Endodermal cell (in vitro differentiated cells): ENCODE measurements at places on chromosomes 16 and 17. TPM values are rescaled to one million over a fixed set of nuclear protein-coding genes. Genes with fewer than 3 reads are reported as not detected.

The SLFN13 gene
- total RNA-seq = 18.8 to 60.0 TPM (median 58.7 TPM) in 3 replicates

The P2RX5 gene
- total RNA-seq = 0.19 to 0.46 TPM in 2 of 3 replicates, not detected in the other

The SLC38A10 gene
- 29.6 to 68.3 TPM (median 60.2 TPM) in 3 replicates for total RNA-seq

The PIGS gene
- 29.7 to 35.3 TPM (median 34.9 TPM) in 3 replicates for total RNA-seq

The ADORA2B gene
- total RNA-seq = 1.8 to 10.6 TPM (median 2.1 TPM) in 3 replicates

The SLC13A2 gene
- total RNA-seq = not detected in 3 replicates

The ABCA3 gene
- total RNA-seq = 3.3 to 4.0 TPM (median 3.3 TPM) in 3 replicates

The KRT222 gene
- 0.75 and 1.4 TPM in 2 replicates for total RNA-seq

DNA sequence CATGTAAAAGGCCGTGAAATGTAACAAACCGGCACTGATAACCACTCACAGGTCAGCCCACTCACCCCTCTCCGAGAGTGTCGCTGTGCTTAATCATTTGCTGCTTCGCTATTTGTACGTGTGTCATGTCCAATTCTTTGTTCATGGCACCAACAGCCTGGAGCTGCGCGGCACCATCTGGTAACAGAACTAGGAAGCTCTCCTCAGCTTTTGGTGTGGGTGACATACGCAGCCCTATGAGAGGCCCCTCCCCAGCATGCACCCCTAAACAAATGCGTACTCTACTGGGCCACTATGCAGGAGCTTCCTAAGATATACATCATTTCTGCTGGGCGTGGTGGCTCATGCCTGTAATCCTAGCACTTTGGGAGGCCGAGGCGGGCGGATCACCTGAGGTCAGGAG lies 2.3 kb upstream of the PECAM1 start:
- no peak for DNase-seq

DNA sequence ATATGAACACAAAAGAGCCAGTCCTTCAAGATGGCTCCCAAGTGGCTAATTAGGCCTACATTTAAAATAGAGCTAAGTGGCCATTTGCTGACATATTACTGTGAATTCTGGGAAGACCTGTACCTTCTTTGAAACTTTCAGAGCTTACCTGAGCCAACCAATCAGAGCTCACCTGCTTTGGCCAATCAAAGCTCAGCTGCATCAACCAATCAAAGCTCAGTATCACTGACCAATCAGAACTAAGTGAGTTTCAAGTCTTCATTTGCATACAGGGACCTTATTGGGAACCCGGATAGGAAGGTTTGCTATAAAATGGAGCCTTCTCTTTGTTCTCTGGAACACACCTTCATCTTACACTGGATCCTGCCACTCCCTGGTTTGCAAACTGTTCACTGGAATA lies 63.7 kb downstream of the FOXL1 start:
- DNase-seq = no peak

GRCh38 chr17:76107509-76107908 lies 3.9 kb upstream of the EXOC7 start:
- DNase-seq = no peak

DNA sequence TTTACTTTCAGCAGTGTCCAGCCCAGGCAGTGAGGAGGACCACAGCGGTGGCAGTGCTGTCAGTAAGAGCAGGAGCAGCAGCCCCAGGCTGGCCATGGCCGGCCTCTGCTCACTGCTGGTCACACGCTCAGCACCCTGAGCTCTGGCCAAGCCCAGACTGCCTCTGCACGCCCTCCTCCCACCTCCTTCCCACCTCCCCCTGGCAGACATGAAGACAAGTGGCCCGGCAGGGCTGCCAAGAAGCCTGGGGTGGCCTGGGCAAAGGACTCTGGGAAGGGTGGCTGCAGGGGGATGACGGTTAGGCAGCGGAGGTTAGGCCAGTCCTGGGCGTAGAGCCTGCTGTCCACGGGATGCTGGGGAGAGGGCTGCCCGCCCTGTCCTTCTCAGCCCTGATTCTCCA lies at the start of gene C16orf89:
C16orf89 (minus strand) TSS at position 144 of the 400 bp plus-strand sequence; CDS start at position 96, 48 bp downstream.
- no peak for DNase-seq

GRCh38 chr16:79480056-79480455 lies 120.5 kb downstream of the MAF start:
- no peak for DNase-seq

DNA sequence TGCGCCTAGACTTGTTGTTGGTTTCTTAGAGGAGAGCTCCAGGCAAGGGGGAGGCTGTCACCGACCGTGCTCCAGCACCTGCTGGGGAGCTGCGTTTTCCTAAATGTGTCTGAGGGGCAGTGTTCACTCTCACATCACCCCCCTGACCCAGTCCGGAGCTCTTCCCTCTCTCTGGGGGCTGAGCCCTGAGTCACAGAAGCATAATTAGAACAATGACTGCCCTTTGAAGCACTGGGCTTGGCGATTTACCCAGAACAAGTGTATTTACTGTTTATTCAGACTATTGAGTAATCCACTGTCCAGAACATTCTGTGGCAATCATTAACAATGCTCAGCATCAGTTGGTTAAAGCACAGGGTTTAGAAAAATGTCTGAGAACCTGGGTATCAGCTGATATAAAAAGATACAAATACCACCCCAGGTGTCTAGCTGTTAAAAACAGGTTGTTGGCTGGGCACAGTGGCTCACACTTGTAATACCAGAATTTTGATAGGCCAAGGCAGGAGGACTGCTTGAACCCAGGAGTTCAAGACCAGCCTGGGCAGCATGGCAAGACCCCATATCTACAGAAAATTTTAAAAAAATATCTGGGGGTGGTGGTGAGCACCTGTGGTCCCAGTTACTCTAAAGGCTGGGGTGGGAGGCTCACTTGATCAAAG lies 8.1 kb downstream of the CES4A start:
- no peak for DNase-seq

DNA sequence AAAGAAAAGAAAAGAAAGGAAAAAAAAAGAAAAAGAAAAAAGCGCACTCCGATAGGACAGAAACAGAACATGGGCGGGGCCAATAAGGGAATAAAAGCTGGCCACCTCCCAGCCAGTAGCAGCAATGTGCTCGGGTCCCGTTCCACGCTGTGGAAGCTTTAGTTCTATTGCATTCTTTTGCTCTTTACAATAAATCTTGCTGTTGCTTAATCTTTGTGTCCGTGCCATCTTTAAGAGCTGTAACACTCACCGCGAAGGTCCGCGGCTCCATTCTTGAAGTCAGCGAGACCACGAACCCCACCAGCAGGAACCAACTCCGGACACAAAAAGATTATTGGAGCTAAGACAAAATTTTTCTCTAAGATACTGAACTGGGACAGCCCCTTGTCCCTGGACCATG lies 3.1 kb upstream of the ARL5C start:
- DNase-seq = no peak

DNA sequence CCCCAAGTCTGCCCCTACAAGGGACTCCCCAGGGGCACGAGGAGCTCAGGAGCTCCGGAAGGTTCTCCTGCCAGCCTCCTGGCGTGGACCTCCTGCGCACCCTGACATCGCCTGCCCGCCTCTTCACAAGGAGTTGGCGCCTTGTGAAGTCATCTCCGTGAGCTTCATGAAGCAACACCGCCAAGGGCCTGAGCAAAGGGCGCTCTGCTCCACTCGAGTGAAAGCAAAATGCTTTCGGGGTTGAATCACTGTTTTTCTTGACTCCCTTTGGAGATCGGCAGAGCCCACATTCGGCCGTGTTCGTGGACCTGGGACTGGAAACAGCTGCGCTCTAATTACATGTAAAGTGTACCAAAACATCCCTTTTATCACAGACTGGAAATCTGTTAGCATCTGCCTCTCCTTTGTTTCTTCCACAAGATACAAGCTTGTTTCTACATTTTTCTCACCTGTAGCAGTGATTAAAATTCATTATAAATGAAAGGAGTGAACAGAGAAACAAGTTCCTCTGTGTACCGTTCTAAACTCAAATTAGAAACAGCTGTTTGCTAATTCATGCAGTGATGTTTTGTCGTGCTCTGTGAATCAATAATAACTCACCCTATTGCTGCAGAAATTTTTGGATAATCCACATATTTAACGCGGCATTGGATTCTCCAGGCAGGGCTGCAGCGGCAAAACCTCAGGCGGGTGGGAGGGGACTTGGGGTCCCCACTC lies 203.3 kb downstream of the ZNF423 start:
- no peak for DNase-seq

DNA sequence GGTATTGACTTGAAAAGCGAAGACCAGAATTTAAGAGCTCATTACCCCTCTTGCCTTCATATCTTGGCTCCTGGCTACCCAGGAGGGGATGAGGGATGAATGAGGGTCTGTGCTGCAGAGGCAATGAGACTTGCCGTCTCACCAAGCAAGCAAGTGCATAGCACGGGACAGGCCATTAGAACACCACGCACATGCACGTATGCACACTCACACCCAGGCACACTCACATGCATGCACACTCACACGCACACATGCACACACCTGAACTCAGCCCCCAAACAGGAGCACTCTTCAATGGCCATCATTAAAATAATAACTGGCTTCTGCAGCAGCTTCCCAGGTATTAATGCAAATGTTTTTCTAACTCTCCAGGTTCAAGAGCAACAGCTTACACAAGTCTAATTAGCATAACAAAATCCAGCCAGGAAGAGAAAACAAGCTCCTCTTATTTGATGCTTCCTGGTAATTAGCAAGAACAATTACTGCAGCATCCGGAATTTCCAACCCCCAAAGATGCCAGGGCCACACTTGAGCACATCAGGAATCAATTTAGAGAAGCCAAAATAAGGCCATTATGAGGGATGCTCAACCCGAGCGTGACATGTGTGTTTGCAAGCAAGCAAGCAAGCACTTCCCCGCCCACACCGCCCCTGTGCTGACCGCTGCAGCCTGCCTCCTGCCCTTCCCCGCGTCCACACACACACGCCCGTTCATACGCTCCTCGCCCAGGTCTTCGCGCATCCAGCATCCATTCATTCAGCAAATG lies 171.6 kb upstream of the TNRC6C start:
- peak; percentile 83 for DNase-seq

DNA sequence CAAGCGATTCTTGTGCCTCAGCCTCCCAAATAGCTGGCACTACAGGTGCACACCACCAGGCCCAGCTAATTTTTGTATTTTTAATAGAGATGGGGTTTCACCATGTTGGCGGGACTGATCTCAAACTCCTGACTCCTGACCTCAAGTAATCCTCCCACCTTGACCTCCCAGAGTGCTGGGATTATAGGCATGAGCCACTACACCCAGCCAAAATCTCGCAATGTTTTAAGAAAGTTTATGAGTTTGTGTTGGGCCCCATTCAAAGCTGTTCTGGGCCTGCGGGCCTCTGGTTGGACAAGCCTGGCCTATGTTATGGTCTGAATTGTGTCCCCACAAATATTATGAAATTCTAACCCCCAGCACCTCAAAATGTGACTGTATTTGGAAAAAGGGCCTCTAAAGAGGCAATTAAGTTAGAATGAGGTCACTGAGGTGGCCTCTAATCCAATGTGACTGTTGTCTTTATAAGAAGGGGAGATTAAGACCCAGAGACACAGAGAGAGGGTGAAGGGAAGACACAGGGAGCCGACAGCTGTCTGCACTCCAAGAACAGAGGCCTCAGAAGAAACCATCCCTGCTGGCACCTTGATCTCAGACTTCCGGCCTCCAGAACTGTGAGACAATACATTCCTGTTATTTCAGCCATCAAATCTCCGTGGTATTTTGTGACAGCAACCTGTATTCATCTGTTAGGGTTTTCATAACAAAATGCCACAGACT lies 469.9 kb downstream of the HS3ST4 start:
- no peak for DNase-seq

DNA sequence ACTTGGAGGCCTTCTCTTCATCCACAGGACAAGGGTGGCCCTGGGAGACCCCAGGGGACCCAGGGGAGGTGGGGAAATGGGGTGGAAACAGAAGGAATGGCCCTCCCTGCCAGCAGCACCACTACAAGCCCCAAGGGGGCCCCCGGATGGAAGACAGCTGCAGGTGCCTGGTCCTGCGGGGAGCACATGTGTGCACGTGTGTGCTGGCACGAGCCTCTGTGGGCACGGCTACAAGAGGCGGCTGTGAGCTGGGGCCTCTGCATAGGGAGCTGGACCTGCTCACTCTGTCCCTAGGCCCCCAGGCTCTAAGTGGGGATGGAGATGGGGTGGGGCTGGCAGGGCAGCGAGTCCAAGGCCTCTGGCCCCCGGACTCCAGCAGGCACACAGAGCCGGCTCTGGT lies 13.2 kb upstream of the AATK start:
- DNase-seq = no peak

- no peak for DNase-seq
Measured at GRCh38 chr16:15607700-15608396, 35.1 kb downstream of the MARF1 start.

DNA sequence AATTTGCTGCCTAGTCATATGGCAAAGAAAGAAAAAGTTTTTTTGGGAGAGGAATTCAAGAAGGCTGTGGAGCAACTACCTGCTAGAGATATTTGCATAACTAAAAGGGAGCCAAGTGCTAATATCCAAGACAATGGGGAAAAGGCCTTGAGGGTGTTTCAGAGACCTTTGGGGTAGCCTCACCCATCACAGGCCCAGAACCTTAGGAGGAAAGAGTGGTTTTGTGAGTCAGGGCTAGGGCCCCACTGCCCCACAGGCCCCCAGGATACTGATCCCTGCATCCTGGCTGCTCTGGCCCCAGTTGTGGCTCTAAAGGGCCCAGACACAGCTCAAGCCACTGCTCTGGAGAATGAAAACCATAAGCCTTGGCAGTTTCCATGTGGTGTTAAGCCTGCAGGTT lies 41.9 kb upstream of the SDK2 start:
- peak; percentile 78 for DNase-seq

DNA sequence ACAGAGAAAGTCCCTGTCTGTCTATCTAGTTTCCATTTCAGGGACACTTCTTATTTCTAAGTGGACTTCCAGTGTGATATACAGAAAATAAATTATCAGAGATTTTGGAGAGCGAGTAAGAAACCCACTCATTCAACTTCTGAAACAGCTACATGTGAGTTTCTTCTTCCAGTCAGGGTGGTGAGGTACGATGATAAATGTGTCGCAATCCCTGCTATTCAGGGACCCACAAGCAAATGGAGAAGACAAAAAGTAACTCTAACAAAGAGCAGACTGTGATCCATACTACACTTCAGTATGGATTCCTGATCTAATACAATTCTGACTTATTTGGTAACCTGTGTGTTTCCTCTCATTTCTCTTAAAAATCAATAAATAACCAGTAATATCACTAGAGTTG lies 16.8 kb downstream of the CNTNAP4 start:
- DNase-seq = no peak

- DNase-seq = peak; percentile 42
Measured at GRCh38 chr17:77746393-77746792, 212.1 kb upstream of the TNRC6C start.

DNA sequence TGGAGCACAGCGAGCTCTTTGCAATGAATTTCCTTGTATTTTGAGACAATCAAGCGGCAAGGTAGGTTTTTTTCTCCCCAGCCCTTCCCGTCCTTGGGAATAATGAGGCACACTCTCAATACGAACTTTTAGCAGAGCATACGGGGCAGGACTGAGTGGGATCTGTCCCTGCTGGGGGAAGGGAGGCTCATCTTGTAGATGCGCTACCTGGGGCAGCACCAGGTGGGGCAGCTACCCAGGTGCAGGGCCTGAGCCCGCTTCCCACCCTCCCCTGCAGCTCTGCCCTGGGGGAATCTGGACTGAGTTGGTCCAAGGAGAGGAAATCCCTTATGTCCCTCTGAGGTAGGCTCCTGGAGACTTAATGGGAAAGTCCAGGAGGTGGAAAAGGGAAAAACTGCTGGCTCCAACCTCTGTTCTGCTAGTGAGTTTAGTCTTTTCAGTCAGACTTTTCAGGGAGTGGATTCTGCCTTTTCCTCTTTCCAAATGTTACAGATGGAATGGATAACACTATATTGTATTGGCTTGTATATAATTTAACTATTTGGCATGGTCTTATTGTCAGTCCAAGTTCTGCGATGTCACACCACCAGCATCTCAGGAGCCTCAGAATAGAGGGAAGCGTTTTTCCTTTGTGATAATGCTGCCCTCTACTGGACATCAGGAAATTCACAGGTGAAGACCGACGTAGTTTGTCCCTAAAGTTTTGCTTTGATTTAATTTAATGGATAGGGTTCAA lies 9.6 kb upstream of the CES1 start:
- DNase-seq = no peak

- DNase-seq = no peak
Measured at GRCh38 chr16:56109994-56110393, 81.3 kb upstream of the GNAO1 start.
